ENCODE measurements at places on chromosomes 2 and 18.

- no peak for DNase-seq
These were observed 911 bp upstream of the PTPRM start for GRCh38 chr18:7566244-7566566.

DNA sequence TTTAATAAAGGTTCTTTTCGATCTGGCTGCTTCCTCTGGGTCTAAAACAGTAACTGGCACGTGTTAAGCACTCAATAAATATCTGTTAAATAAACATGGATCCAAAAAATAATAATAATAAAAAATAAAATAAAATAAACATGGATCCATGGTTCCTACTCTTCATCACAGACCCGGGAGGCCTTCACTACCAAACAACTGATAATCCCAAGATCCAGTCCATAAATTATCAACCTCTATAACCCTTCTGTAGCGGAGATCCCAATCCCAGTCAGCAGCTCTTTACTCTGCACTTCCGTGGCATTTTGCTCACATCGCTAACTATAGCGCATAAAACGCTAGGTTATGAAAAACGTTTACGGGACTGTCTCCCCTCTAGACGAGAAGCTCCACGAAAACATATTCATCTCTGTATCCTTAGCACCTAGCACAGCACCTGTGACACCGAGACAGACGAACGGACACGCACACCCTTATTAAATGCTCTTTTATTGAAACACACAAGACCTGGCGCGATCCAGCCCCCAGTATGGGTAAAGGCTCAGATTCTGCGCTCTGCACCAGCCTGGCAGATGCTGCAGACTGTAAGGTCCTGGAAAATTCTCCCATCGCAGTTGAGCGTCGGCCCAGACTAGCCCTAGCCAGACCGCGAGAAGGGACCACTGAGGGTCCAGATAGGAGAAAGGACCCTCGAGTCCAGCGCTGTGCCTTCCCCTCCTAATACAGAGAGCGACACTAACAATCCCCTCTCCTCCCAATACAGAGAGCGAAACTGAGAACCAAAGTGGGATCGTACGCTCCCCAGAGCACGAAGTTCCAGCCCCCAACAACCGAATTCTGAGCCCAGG lies 770 bp downstream of the NBAS start:
- DNase-seq: no peak

DNA sequence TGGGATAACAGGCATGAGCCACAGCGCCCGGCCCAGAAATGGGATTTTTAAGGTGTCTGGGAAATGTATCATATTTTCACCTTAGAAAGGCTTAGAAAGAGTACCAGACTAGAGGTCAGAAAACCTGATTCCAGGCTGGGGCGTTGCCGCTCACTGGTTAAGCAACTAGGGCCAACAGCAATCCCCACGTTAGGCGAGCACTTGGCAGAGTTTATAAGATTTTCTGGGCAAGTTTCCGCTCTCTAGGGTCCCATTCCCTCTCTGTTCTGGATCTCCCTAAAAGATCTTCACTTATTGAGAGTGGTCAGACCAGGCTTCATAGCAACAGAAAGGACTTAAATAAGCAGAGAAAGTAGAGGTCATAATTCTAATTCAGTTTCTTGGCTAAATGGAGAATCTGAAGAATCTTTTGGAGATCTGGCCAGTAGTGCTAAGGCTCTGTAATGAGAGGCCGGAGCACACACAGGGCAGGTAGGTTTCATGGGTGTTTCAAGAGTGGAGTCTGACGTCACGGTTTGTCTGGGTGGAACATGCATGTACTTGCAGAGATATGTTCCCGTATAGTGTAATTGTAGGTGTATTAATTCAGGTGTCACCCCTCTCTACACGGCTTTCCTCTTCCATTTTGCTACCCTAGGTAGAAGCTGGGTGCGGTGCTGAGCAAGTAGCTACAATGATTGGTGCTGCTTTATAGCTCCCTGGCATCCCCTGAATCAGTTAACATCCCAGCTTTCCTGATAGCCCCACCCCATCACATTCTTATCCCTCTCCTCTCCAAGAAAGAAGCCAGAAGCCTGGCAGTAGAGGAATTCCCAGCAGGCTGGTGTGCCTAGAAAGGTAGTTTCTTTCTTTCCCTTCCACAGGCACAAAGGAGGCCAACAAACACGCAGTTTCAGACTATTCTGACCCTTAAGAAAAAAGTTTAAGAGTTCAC lies 4.4 kb upstream of the SMAD7 start:
- DNase-seq: no peak

- no peak for DNase-seq
These were observed 384.0 kb downstream of the STK39 start for GRCh38 chr2:167863377-167863776.

DNA sequence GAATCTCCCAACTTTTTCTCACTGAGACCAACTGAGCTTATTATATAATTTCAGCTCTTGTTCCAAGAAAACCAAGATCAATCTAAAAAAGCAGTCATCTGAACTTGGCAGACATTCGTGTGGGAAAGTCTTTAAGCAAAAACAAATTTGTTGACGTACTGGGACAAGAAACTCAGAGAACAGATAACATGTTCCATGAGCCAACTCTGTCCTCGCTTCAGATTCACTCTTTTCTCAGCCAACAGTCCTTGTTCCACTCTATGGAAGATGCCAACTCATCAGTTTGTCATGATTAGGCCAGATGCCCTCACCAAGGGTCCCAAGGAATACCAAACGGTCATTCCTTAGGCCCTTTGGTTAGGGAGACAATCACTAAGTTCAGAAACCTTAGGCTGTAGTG lies 224.2 kb upstream of the CTAGE1 start:
- no peak for DNase-seq

DNA sequence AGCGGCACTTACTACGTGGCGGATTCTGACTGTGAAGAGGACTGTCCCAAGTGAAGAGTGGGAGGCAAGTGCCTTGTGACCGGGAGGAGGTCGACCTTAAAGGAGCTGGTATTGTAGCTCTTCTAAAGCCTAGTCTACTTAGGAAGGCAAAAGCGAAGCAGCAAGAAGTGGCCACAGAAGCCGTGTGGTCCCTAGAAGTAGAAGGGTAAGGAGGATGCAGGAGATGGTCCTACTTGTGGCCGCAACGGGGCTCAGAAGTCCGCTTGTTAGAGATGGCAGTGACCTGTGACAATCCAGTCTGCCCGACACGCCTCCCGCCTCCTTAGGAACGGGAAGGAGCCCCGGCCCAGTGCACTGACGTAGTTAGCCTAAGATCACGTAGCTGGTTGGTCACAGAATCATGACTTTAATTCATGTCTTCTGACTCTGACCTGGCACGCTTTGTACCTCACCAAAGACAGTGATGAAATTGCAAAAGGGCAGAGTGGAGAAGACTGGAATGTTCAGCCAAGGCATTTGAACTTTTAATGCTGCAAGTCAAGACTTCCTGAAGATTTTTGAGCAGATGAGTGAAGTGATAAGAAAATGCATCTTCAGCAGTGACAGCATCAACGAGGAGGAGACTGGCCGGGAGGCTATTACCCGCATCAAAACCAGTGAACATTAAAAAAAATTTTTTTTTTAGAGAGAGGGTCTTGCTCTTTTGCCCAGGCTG lies 749 bp upstream of the EIF2AK3 start:
- DNase-seq: peak; percentile 80

GRCh38 chr2:4140281-4140970 lies 437.1 kb downstream of the DCDC2C start:
- no peak for DNase-seq

GRCh38 chr2:227388537-227389011 lies 825 bp upstream of the SCYGR1 start:
- DNase-seq: no peak
